Pancreas (tissue), 10 donors: ENCODE measurements at places on chromosomes 1 and 21.

GRCh38 chr1:30810416-30811080 is 53.0 kb upstream of the LAPTM5 start:
- no peak for DNase-seq

DNA sequence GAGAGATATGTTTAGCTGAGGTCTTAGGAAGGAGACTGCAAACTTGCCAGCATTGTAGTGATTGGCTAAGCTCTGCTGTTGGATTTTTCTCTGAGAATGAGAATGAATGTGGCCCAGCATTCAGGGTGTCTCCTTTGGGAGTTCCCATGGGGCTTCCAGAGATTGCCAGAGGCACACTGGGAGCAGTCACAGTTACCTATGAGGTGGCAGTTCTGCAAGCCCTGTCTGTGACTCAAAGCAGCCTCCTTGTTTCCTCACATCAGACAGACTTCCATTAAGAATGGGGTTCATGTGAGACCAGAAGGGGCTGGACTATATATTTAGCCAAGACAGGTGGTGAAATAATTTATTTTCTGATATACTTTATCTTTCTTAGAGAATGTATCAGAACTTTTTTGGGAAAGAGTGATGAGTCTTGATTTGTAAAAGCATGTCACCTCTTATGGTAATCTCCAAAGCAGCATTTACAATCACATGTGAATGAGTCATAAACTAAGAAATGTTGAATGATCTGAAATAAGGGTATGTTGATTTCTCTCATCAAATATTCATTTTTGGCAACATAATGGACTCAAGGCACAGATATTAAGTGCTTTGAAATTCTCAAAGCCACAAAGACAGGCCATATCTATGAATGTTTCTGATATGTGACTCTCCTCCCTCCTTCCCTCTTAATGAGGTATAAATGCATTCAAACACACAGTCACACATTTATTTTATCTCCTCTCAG is 9.5 kb upstream of the SLC19A2 start:
- DNase-seq = no peak

GRCh38 chr1:22428672-22429071 is 23.0 kb upstream of the ZBTB40 start:
- no peak for DNase-seq

GRCh38 chr1:24966724-24967346 is 36.8 kb upstream of the RUNX3 start:
- no peak for DNase-seq

- no peak for DNase-seq
These were observed 222.0 kb downstream of the OMA1 start for GRCh38 chr1:58324558-58324957.

- no peak for DNase-seq
These were observed 17.4 kb downstream of the BMP8A start for GRCh38 chr1:39508857-39509305.

GRCh38 chr1:4655674-4656532 is 1.5 kb downstream of the AJAP1 start:
- peak; percentile 35 for DNase-seq

GRCh38 chr1:15423355-15424077 is 13.8 kb downstream of the EFHD2 start:
- peak; percentile 16 for DNase-seq

- DNase-seq = no peak
These were observed 24.0 kb upstream of the PLEKHM2 start for GRCh38 chr1:15660151-15660550.
